Hematopoietic multipotent progenitor cell treated with erythropoietin and hydrocortisone succinate and interleukin-3 and kit ligand, for 8 days (in vitro differentiated cells): ENCODE measurements at places on chromosomes 12 and 14.

GRCh38 chr14:37062191-37062803 lies 110.1 kb downstream of the SLC25A21 start:
- DNase-seq, result no peak

DNA sequence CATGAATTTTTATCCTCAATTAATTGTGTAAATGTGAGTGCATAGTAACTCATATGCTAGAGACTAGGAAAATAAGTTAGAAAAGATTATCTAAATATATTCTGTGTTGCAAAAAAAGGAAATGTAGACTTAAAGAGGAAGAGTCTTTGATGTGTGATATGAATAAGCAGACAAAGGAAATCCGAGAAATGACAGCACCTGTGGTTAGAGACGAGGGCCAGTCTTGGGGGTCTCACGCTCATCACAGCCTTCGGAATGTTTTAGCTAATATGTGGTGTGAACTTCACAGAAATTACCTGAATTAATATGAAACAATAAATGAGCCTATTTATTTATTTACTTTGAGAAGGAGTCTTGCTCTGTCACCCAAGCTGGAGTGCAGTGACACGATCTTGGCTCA lies 11.6 kb downstream of the ATP6V0A2 start:
- no peak for DNase-seq

GRCh38 chr14:59148334-59148900 lies 40.0 kb upstream of the DAAM1 start:
- DNase-seq, result no peak

- DNase-seq, result no peak
Measured at GRCh38 chr14:92651758-92652406, 96.5 kb downstream of the LGMN start.

- DNase-seq, result no peak
Measured at GRCh38 chr12:9975614-9976013, 4.4 kb downstream of the CLEC12A start.

- DNase-seq, result no peak
Measured at GRCh38 chr12:90064852-90065801, 356.5 kb upstream of the ATP2B1 start.

- no peak for DNase-seq
Measured at GRCh38 chr14:28767853-28768741, 1.5 kb downstream of the FOXG1 start.

- DNase-seq, result no peak
Measured at GRCh38 chr12:102755266-102755665, 161.8 kb downstream of the PAH start.

DNA sequence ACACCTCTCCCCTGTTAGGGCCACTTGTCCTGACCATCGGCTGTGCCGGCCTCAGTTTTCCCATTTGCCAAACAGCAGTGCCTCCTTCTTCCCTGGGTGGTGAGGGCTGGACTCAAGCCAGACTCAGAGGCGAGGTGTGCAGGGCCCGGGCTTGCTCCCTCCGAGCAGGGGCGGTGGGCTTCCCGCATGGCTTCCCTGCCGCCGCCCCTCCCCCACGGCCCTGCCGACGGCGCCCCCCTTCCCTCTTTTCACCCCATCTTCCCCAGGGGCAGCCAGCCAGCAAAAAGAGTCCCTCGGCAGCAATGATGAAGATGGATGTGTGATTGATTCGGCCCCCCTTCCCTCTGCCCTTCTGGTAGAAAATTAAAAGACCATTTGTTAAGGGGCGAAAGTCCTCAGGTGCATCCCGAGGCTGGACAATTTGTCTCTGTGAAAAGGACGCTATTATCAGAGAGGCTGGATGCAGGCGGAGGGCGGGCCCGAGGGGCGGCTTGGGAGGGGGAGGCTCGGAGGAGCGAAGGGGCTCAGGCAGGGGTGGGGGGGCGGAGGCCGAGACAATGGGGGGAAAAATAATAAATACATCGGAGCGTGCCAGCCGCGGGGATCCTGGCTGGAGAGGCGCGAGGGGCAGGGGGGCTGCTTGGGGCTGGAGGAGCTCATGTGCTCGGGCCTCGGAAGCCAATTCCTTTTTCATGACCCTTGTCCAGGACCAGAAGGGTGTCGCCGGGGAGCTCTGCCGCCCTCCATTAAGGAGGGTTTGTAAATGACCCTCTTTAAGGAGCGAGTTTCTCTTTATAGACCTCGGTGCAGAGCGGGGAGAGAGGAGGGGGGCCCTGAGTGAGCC lies 48.0 kb upstream of the LHX5 start:
- no peak for DNase-seq

- no peak for DNase-seq
Measured at GRCh38 chr14:46057799-46058198, 593.8 kb downstream of the RPL10L start.
